Sciatic nerve (tissue), 2 donors: ENCODE measurements at places on chromosomes 13 and 19. TPM values are rescaled to one million over a fixed set of nuclear protein-coding genes. Genes with fewer than 3 reads are reported as not detected.

Gene NR2C2AP
- 9.2 TPM for total RNA-seq

Gene PGLYRP1
- 3.2 TPM for total RNA-seq

Gene KLK13
- total RNA-seq: 0.58 TPM

Gene HS6ST3
- total RNA-seq: 0.22 TPM

GRCh38 chr13:50161052-50161451, 145.8 kb downstream of the KCNRG start:
- no peak for DNase-seq

DNA sequence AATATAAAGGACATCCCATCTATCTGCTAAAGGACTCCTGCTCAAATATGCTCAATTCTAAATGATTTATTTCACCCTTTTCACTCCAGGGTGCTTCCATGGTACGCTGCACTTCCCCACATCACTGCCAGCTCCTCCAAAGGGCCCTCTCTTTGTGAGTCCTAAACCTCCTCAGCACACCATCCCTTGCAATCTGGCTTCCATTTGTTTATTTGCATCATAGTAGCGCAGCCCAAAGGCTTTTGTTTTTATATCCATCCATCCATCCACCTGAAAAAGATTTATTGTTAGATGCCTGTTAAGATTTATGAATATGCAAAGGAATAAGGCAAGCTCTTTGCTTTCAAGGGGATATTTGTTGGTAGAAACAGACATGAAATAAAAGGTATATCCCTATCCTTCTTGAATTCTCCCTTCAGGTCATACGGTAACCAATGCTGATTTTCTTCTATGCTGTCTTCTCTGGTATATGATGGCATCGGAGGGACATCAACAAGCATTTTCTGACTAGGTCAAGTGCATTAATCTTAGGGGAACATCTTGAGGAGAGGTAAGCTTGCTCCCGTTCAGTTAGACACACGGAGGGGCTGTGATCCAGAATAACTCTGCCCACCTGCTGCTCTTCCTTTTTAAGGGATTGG, 397.6 kb downstream of the LIG4 start:
- no peak for DNase-seq

DNA sequence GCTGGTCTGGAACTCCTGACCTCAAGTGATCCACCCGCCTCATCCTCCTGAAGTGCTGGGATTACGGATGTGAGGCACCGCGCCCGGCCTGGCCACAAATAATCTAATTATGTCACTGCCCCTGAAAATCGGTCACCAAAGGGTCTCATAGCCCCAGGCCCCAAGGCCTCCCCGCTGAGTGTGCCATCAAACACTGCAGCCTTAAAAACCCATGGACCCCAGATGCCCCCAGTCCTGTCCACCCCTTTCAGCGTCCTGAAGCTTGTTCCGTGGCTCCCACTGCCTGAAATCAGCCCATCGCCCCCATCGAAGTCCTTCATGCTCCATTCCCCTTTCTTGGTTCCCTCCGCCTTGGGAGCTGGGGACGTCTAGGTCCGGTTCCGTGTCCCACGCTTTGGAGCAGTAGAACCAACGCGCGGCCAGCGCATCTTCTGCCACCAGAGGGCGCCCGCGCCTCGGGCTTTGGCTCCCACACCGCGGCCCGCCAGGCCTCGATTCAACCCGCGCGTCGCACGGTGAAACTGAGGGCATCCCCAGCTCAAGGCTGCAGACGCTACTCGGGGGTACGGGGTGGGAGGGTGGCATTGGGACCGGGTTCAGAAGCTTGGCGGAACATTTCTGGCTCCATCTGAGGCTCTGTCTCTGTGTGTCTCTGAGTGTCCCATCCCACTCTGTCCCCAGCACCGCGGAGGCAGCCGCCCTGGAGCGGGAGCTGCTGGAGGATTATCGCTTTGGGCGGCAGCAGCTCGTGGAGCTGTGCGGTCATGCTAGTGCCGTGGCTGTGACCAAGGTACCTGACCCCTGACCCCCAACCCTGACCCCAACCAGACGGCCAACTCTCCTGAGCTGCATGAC, 3.5 kb downstream of the YJEFN3 start:
- DNase-seq: peak; percentile 95

GRCh38 chr13:114128624-114129522, 3.5 kb downstream of the RASA3 start:
- peak; percentile 84 for DNase-seq

DNA sequence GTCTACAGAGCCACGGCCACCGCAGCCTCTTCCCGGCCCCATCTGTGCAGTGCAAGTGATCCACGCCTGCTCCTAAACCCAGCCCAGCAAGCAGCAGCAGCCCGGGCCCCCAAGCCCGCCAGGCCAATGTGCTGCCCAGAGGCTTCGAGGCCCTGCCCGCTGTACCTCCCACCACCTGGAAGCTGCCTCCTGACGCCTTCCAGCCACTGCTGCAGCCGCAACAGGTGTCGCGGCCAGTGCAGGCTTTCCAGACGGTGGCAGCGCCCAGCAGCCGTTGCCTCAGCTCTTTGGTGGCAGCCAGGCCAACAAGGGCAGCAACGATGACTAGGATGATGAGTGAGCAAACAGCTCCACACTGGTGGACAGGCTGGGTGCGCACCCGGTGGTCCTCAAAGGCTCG, 50.2 kb upstream of the TPM4 start:
- no peak for DNase-seq

DNA sequence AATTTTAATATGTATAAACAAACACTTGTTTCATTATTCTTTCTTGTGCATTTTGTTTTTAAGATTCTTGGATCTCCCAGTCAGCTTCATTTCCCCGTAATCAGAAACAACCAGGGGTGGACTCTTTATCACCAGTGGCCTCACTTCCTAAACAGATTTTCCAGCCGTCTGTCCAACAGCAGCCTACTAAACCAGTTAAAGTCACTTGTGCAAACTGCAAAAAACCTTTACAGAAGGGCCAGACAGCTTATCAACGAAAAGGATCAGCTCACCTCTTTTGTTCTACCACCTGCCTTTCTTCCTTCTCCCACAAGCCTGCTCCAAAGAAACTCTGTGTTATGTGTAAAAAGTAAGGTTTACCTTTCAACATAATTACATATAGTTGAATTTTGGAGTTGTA, 44.3 kb downstream of the ZMYM2 start:
- DNase-seq: no peak
